Karpas-422 (cell line): ENCODE measurements at places on chromosomes 3 and 15.

GRCh38 chr15:36218991-36219390, 360.4 kb upstream of the CDIN1 start:
- no peak for DNase-seq

DNA sequence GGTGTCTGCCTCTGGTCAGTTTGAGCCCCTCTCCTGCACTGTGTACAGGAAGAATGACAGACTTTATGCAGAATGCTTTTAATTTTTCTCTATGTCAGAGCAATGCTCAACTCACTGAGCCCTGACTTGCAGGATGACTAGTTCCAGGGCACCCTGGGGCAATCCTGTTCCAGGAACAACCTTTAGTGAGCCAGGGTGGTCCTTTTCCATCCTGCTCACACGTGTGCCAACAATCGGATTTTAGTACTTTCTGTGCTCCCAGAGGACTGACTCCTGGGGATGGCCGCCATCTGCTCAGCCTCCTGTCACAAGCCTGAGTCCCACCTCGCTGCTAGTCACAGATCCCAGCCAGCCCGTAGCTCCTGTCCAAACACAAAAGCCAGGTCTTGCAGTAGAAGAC, 48.2 kb upstream of the ALDH1A3 start:
- DNase-seq, result no peak

DNA sequence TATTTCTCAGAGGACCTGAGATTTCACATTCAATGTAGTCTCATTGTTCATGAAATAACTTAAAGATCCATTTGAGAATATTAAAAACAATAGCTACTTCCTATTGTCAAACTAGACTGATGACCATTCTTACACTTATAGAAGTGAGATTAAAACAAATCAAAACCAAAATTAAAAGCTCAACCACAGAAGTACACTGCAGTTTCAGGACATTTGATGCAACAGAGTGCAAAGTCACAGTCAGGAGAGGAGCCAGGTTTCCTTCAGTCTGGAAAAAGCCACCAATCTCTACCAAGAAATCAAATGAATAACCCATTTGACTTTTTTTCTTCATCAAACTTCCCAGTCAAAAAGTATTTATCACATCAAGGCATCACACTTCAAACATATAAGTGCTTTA, 5.5 kb downstream of the CCPG1 start:
- DNase-seq, result peak; percentile 46

- DNase-seq, result peak; percentile 76
These were observed 236.3 kb downstream of the MEX3B start for GRCh38 chr15:81809543-81809942.

DNA sequence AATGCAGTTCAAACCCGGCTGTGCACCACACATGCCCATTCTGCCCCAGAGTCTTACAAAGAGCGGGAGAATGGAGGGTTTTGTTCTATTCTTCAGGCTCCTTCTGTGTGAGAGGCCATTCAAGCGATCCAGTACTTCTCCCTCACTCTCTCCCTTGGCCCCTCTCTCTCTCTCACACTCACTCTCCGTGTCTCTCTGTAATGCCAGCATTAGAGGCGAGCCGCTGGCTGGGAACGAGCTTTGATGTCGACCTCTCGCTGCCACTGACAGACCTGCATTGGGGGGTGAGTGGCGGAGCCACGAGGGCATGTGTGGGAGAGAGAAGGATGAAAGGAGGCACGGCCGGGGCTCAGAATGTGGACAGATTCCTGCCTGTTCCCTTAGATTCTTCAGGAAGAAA, 231.7 kb upstream of the ARRDC4 start:
- no peak for DNase-seq

DNA sequence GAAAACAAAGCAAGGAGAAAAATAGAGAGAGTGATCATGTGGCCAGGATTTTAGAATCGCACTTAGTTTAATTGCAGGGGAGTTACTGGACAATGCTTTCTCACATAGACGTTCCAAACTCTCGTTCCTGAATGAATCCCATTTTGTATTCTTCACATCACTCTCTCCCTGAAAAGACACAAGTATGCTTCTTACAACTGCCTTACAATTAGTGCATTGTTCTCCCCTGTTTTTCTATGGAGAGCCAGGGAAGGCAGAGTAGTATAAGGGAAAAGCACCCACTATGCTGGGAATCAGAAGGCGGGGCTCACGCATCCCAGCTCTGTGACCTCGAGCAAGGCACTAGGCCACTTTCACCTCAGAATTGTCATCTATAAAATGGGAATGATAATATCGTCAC, 14.4 kb downstream of the TMOD2 start:
- DNase-seq, result no peak

- no peak for DNase-seq
These were observed 13.3 kb downstream of the GYG1 start for GRCh38 chr3:149004622-149005021.

- DNase-seq, result no peak
These were observed 1292.6 kb downstream of the SI start for GRCh38 chr3:163785693-163786092.
